ENCODE measurements at places on chromosomes 4 and X.
A peak's percentile ranks its signal among the peaks of the same experiment; 100 is the strongest.

GRCh38 chr4:138267835-138268234 is 25.7 kb upstream of the SLC7A11 start:
- DNase-seq = no peak

GRCh38 chrX:65601126-65601525 is 66.3 kb upstream of the MSN start:
- peak; percentile 12 for DNase-seq

- no peak for DNase-seq
Observed at GRCh38 chrX:63719633-63720032, 65.4 kb downstream of the ARHGEF9 start.

DNA sequence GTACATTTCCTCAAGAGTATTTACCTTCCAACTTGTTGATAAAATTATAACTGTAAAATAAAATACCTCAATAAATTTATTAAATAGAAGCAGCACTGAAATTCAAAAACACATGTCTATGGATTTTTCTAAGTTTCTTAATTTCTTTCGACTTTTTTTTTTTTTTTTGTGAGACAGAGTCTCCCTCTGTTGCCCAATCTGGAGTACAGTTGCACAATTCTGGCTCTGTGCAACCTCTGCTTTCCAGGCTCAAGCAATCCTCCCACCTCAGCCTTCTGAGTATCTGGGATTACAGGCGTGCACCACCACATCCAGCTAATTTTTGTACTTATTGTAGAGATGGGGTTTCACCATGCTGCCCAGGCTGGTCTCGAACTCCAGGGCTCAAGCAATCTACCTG is 79.8 kb downstream of the IQCM start:
- no peak for DNase-seq

- no peak for DNase-seq
Observed at GRCh38 chrX:49037883-49038475, 5.2 kb downstream of the TFE3 start.

DNA sequence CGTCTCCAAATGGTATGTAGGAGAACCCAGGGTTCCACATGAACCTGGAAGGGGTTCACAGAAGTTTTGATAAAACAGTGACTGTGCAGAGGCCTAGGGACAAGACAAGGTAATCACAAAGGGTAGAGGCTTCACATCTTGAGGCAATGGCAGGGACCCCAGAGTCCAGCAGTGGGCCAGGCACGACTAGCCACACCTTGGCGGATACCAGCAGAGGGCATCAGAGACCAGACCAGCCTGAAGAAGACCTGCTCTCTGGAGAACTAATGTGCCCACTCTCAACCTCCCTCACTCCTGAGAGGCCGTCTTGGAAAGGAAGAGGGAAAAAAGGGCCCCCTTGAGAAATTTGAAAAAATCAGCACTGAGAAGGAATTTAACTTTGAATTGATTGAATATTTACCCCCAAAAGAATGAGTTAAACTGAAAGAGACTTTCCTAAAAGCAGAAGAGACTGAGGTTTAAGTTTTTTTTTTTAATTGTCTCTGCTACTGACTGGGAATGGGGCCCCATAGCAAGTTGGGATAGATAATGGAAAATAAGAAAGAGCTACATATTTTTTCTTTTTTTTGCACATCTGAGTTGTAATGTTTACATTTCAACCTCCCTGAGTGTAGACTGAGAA is 243.8 kb upstream of the JADE1 start:
- no peak for DNase-seq

DNA sequence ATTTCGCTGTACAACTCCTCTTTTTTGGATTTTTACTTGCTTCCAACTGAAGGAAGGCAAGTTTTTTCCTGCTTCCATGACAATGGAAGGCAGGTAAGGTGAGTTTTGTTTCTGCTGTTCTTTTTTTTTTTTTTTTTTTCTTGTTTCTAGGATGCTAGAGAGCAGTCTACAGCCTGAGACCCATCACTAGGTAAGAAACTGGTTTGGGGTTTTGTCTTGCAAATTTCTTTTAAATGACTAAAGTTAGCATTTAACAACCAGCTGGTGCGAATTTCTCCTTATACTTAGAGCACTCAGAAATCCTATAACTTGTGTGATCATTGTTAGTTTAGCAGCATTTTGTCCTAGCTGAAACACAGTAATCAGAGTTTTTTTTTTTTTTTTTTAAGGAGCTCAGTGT is 378.4 kb upstream of the CNKSR2 start:
- DNase-seq = no peak

DNA sequence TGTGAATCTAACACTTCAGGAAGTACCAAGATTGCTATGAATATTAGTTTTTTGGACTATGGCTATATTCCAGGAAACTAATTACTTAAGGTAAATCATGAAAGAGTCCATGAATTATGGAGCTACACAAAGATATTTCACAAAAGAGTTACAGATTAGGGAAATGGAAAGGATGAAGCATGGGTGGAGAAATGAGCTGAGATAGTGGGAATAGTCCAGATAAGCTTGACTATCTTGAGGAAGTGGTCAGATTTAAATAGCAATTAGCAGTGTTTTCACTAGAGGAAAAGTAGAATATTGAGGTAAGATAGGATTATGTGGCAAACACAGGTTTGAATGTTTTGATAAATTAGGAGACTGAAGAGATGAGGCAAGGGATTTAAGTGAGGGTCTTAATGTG is 42.1 kb upstream of the C1GALT1C1 start:
- no peak for DNase-seq

DNA sequence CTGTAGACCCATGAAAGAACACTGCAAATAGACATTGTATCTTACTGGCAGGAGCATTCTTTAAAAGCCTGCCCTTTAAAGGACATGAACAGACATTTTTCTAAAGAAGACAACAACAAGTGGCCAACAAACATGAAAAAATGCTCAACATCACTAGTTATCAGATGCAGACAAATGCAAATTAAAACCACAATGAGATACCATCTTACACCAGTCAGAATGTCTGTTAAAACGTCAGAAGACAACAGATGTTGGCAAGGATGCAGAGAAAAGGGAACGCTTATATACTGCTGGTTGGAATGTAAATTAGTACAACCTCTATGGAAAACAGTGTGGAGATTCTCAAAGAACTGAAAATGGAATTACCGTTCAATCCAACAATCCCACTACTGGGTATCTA is 77.2 kb downstream of the ATP10D start:
- no peak for DNase-seq

GRCh38 chrX:49250578-49250977 is 13.9 kb downstream of the FOXP3 start:
- no peak for DNase-seq

- DNase-seq = no peak
Observed at GRCh38 chr4:184267206-184267608, 49.5 kb upstream of the ENPP6 start.

DNA sequence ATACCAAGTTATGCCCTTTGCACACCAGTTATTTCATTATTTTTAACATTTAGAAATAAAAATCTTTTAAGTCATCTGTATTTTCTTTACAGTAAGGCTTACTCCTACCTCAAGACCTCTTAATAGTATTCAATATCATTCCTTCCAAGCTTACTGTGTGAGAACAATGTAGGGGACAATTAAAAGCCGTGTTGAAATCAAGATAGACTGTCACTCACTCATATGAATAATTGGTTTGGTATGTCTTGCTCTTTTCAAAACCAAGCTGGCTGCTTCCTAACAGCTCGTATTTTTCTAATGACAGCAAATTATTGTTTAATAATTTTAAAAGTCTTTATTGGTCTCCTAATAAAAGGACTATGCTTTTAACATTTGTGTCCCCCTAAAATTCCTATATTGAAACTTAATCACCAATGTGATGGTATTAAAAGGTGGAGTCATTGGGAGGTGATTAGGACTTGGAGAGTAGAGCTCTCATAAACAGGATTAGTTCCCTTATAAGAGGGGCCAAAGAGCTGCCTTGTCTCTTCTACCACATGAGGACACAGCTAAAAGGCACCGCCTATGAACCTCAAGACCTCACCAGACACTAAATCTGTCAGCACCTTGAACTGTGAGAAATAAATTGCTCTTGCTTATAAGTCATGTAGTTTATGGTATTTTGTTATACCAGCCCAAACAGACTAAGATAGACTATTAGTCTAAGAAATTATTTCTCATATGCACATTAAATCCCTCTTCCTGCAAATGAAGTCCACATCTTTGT is 4.1 kb downstream of the ABCB7 start:
- no peak for DNase-seq

DNA sequence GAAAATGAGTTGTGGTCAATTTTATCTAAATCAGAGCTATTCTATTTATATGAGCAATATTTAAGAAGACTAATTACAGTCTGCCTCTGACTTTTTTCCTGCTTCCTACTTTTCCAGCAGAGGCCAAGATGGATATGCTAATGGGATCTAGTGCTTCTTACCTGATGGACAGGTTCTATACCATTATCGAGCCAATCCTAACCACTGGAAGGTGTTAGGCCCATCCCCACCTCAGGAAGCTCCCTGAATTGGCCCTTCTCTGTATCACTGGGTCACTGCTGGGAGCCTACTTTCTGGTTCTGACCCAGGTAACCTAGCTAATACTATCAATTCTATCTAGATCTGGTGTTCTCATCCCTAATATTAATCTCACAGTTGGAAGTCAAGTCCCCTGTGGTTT is 577 bp upstream of the YIPF7 start:
- no peak for DNase-seq

GRCh38 chr4:61204353-61205060 is 4.4 kb downstream of the ADGRL3 start:
- no peak for DNase-seq
